NCI-H2081 treated with DMSO at 0.1 percent for 48 hours (cell line): ENCODE measurements at places on chromosomes 5 and 9.

- peak; percentile 67 for DNase-seq
Observed at GRCh38 chr9:83544002-83544698, 5.9 kb upstream of the FRMD3 start.

DNA sequence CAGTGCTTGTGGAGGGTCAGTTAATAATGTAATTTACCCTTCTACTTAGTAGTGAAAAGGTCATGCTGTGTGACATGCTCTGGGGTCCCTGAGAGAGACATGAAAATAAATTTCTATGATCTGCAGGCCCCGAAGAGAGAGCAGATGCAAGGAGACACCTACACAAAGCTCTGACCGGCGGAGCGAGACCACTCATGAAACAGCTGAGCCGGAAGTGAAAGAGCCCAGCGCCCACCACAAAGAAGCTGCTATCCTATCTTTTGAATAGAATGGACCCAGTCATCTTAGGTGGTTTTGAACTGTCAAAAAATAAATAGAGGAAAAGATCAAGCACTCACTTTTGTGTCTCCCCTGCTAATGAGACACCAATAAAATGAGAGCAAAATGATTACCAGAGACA, 190.0 kb downstream of the MED10 start:
- DNase-seq = no peak

GRCh38 chr9:37996819-37997217, 72.2 kb downstream of the SHB start:
- DNase-seq = no peak

- DNase-seq = no peak
Observed at GRCh38 chr5:144504929-144505577, 334.4 kb downstream of the KCTD16 start.

GRCh38 chr5:115262011-115262320, 711 bp downstream of the PGGT1B start:
- DNase-seq = no peak

DNA sequence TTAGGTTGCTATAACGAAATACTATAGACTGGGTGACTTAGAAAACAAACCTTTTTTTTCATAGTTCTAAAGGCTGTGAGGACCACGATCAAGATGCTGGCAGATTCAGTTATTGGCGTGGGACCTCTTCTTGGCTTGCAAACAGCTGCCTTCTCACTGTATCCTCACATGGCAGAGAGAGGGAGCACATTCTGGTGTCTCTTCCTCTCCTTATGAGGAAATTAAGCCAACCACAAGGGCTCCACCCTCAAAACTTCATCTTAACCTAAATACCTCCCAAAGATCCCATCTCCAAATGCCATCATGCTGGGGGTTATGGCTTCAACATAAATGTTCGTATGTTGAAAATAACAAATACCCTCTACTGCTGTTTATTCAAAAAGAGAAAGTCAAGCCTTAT, 197.1 kb downstream of the CEMIP2 start:
- no peak for DNase-seq

DNA sequence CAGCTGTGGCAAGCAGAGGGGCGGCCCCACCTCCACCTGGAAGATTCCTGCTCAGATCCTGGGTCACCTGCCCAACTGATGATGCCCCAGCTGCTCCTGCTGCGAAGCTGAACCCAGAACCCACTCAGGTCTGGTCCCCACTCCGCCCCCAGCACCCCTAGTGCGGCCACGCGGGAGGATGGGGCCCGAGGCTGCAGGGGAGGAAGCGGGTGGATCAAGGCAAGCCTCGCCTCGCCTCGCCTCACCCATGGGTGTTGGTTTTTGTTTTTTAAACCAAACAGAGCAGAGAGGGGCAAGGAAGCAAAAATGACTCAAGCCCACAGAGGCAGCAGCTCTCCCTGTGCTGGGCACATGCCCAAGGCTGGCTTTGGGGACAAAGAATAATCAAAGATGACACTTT, 23.2 kb downstream of the ABO start:
- no peak for DNase-seq

DNA sequence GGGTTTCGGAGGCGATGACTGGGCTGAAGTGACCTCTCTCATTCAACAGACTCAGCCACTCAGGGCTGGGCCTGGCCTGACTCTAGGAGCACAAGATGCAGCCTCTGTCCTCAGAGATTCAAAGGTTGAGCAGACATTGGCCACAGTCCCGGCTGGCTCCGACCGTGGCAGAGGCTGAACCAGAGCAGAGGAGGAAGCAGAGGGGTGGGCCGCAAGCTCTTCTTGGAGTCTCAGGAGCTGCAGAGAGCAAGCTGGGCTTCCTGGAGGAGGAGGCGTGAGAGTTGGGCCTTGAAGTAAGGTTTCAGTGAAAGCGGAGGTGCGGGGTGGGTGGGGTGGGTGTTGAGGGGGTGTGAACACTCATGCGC, 37.6 kb downstream of the ALG2 start:
- no peak for DNase-seq

GRCh38 chr5:126464959-126465358, 41.8 kb downstream of the GRAMD2B start:
- DNase-seq = peak; percentile 86

GRCh38 chr5:14946815-14947620, 75.4 kb upstream of the ANKH start:
- DNase-seq = no peak

DNA sequence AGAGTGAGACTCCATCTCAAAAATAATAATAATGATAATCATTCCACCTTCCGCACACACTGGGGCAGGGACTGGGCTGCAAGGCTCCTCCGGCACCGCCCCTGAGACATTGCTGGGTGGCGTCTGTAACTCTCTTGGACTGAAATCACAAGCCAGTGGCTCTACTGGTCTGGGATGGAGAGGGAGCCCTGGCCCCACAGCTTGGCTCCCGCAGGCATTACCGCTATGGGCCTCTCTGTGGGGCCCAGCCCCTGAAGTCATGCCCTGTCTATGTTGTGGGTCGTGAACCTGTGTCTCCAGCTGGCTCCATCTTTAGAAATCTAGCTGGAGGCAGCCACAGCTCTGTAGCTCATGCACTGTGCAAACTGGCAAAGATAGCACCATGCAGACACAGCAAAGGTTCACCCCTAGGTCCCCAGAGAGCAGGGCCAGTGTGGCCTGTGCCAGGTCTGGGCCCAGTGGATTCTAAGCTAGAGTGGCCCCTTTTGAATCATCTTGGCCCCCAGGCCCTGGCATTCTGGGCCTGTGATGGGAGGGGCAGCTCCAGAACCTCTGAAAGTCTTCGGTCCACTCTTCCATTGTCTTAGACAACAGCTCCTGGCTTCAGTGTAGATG, 36.1 kb upstream of the COL5A1 start:
- no peak for DNase-seq

GRCh38 chr9:129201866-129202265, 23.8 kb upstream of the IER5L start:
- no peak for DNase-seq

- no peak for DNase-seq
Observed at GRCh38 chr9:123063177-123063598, 29.7 kb downstream of the GPR21 start.

DNA sequence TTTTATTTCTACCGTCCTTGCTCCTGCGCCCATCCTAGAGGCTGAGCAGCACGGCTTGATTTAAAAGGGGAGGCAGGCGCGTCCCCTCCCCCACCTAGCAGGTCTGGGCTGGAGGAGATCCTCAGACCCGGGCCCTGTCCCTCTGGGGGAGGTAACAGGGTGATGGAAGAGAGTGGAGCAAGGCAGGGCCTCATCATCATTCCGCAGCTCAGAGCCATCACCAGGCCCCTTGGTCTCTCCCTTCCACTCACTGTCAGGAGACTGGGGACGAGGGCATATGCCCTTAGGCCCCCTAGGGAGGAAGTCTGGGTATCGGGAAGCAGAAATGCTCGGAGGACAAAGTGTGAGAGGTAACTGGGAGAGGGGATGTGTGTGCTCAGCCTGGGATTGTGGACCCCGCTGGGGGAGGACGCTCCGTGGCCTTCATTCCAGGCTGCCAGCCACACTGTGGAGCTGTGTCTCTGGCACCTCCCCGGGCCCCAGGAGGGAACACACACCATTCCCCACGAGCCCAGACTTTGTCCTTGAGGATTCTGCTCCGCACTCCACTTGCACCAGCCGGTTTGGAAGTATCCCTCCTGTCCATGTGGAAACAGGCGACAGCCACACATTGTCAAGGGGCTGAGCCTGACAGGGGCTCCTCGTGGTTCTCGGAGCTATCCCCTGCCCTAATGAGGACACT, 761 bp downstream of the REEP2 start:
- no peak for DNase-seq

- no peak for DNase-seq
Observed at GRCh38 chr9:124108216-124108615, 96.6 kb downstream of the LHX2 start.

DNA sequence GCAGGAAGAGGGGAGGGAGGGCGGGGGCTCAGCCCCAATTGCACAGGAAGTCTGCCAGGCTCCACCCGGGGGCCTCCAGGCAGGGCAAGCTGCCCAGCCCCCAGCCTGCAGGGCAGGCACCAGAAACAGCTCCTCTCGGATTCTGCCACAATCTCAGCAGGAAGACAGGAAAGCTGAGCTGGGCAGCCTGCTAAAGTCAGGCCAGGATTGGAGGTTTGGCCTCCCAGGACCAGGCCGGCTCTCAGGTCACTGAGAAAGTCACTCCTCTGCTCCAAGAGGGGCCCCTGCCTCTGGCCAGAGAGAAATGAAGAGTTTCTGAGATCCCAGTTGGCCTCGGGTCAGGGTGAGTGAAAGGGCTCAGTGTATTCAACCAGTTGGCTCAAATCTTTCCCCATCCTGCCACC, 54.6 kb upstream of the STXBP1 start:
- DNase-seq = no peak

- DNase-seq = no peak
Observed at GRCh38 chr5:102797322-102797884, 42.3 kb downstream of the PAM start.

- DNase-seq = no peak
Observed at GRCh38 chr5:3933966-3934365, 338.3 kb downstream of the IRX1 start.

DNA sequence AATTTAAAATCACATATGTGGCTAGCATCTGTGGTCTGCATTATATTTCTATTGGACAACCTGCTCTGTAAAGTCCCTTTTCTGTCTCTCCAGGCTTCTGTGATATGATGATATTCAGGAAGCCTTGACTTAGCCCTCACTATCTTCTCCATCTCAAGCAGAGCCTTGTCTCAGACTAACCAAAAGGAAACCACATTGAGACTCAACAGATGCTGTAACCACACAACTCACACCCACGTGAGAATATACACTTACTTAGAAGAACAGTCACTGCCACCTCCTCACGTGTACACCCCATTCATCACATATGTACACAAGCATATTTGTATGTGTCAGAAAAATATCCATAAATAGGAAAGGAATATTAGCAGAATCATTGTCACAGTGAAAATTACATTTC, 33.6 kb downstream of the HTR4 start:
- DNase-seq = no peak

- DNase-seq = no peak
Observed at GRCh38 chr9:136095070-136096058, at the start of gene NACC2. TSS of gene NACC2 (minus strand) at chr9:136095289. CDS start at chr9:136050521, 44,768 bp downstream.

DNA sequence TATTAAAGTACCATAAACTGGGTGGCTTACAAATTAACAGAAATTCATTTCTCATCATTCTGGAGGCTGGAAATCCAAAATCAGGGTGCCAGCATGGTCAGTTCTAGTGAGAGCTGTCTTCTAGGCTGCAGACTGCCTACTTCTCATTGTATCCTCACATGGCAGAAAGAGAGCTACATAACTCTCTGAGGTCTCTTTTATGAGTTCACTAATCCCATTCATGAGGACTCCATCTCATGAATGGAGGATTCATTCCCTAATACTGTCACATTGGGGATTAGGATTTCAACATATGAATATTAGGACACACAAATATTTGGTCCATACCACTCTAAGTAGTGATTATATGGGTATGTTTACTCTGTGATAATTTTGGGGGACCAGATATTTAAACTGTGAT, 84.0 kb downstream of the ERP44 start:
- DNase-seq = no peak

GRCh38 chr5:61670941-61671340, 338.9 kb downstream of the ZSWIM6 start:
- DNase-seq = no peak

GRCh38 chr9:132794730-132795380, 83.2 kb downstream of the AK8 start:
- DNase-seq = no peak

DNA sequence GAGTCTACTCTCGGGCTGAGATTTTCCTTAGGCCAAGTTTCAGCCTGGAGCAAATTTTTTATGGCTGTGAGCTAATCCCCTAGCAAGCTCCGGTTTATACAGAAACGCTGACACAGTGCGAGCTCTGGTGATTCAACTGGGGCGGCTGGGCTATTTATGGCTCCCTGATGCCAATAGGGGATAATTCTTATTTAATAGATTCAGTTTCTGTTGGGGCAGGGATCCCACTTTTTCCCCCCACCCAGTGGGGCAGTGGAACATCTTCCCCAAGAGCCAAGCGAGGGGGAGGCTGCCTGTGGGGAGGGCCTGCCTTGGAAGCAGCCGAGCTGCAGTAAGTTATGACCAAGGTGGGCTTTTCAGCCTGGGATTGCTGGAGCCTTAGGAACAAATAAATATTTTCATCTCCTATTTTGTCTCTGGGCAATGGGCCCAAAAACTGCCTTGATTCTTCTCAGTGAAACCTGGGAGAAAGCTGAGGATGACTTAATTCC, 129.1 kb downstream of the MACROH2A1 start:
- DNase-seq = no peak

DNA sequence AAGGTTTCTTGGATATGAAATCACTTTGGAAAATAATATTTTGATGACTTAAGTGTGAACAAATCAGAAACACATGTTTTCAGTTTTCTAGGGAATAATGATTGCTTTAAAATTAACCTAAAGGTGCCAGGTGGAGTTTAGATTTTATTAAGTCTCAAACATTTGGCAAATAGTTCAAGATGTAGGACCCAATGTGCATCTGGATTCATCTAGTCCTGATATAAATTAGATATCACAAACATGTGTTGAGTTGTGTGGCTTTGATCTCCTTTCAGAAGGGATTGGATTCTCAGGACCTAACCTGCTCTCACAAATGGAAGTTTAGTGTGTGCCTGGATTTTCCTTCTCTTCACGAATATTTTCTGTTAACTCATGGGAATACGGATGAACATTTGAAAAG, 291.4 kb upstream of the ISL1 start:
- DNase-seq = no peak

GRCh38 chr9:6552498-6553121, 92.9 kb downstream of the GLDC start:
- DNase-seq = no peak

GRCh38 chr5:16934677-16935153, 1.4 kb downstream of the MYO10 start:
- no peak for DNase-seq

- DNase-seq = no peak
Observed at GRCh38 chr5:107805166-107805565, 134.4 kb upstream of the EFNA5 start.

- no peak for DNase-seq
Observed at GRCh38 chr5:136819526-136820302, 454.4 kb upstream of the TRPC7 start.

DNA sequence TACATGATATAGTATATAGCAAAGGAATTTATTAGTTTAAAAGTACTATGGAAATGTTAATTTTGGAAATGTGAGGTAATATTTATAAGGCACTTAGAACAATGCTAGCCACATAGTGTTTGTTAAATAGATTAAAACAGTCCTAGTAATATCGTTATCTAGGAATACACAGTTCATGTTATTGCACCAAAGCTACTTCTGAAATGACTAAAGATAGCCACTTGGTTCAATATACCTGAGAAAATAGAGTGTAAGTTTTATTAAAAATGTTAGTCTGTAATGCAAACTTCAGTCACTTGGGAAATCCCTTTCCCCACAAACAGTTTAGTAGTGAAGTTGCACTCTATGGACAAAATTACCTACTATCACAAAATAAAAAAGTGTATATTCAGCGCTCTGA, 15.4 kb upstream of the F2R start:
- DNase-seq = no peak

- DNase-seq = no peak
Observed at GRCh38 chr5:68465133-68465532, 249.6 kb downstream of the PIK3R1 start.
